Immature natural killer cell (primary cell): ENCODE measurements at places on chromosomes 2 and 18. TPM values are rescaled to one million over a fixed set of nuclear protein-coding genes. Genes with fewer than 3 reads are reported as not detected.

The AP1S3 gene
- not detected for polyA plus RNA-seq

The SLC4A5 gene
- not detected for polyA plus RNA-seq

The CSRNP3 gene
- polyA plus RNA-seq, result not detected

The GALNT13 gene
- polyA plus RNA-seq, result not detected

The CNGA3 gene
- polyA plus RNA-seq, result not detected

The MEMO1 gene
- 35.6 TPM for polyA plus RNA-seq

- H3K4me1 ChIP-seq, result no peaks in the 10 kb centered on the region
- H3K27me3 ChIP-seq, result no peaks in the 10 kb centered on the region
- H3K27ac ChIP-seq, result peak overlapping the region; percentile 26
- no peak overlapping the region for H3K4me3 ChIP-seq
- no peak for DNase-seq
Measured at GRCh38 chr2:84766791-84767190, 114.1 kb downstream of the TRABD2A start.

GRCh38 chr2:180910831-180911665 is 69.4 kb upstream of the UBE2E3 start:
- H3K27me3 ChIP-seq, result peaks cover 2% of the 10 kb centered on the region
- no peak overlapping the region for H3K27ac ChIP-seq
- H3K36me3 ChIP-seq, result no peaks in the 10 kb centered on the region
- no peak overlapping the region for H3K4me3 ChIP-seq
- no peak for DNase-seq
- H3K4me1 ChIP-seq, result no peaks in the 10 kb centered on the region

GRCh38 chr2:85175369-85176299 is 42.4 kb downstream of the TCF7L1 start:
- peaks cover 4% of the 10 kb centered on the region for H3K27me3 ChIP-seq
- H3K36me3 ChIP-seq, result no peaks in the 10 kb centered on the region
- H3K4me3 ChIP-seq, result no peak overlapping the region
- no peak for DNase-seq
- H3K4me1 ChIP-seq, result peaks cover 16% of the 10 kb centered on the region

DNA sequence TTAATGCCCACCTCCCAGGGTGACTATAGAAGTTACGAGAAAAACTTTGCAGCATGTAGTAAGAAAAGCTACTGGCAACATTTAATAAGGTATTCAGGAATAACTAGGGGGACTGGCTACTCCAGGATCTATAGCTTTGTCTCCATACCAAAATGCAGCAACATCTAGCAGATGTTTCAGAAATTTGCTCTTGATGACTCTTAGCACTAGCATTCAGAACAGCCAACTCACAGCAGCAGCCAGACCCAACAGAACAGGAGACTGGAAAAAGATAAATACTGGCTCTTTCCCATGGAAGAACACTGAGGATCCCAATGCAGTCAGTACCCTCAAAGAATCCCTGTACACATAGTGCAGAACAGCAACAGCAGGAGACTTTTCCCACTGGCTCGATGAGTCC is 105.0 kb downstream of the PRKRA start:
- H3K4me3 ChIP-seq, result no peak overlapping the region
- H3K4me1 ChIP-seq, result no peaks in the 10 kb centered on the region
- no peak overlapping the region for H3K27ac ChIP-seq
- H3K27me3 ChIP-seq, result peaks cover 3% of the 10 kb centered on the region

- no peak overlapping the region for H3K4me3 ChIP-seq
- no peak for DNase-seq
- no peaks in the 10 kb centered on the region for H3K4me1 ChIP-seq
Measured at GRCh38 chr2:200274116-200275075, 32.1 kb upstream of the SPATS2L start.

DNA sequence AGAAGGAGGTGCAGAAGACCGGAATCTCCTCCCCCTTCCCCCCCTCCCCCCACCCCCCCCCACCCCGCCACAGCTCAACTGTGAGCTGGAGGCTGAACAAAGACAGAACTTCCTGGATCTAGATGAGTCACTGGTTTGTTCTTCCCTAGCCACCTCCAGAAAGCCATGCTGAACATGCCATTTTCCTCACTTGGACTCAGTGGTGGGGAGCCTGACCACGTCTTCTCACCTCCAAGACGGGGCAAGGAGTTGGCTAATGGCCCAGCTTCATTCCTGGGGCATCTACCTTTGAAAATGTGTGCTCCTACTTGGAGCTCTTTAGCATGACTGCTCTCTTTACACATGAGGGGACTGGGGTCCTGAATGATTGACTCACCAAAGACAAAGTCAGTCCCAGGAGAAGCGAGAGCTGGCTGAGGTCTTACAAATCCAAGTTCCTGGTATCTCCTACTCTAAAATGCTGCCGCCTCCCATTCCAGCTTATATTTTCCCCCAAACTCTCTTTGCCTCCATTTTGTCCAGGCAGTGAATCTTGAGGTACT is 22.6 kb upstream of the FZD5 start:
- H3K4me1 ChIP-seq, result no peaks in the 10 kb centered on the region
- no peak overlapping the region for H3K4me3 ChIP-seq
- no peaks in the 10 kb centered on the region for H3K27me3 ChIP-seq
- peaks cover 4% of the 10 kb centered on the region for H3K36me3 ChIP-seq
- no peak for DNase-seq
- H3K27ac ChIP-seq, result no peak overlapping the region

DNA sequence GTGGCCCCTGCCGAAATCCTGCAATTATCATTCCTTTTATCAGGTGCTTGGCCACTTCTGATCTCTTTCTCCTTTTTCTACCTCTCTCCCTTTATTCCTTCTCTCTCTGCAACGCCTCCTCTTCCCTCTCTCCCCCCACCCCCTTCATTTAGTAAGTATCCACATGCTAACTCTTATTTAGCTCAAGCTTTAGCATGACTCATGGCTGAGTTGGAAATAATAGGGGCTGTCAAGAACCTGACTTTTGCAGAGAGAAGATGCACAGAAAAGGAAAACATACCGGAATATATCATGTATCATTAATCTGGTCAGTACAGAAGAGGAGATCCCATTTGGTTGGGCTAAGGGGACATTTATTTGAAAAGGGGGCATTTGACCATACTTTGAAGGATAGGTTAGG is 33.1 kb downstream of the FAM171B start:
- H3K36me3 ChIP-seq, result no peaks in the 10 kb centered on the region
- no peak overlapping the region for H3K27ac ChIP-seq
- peaks cover 3% of the 10 kb centered on the region for H3K27me3 ChIP-seq
- no peak for DNase-seq
- H3K4me1 ChIP-seq, result no peaks in the 10 kb centered on the region
- no peak overlapping the region for H3K4me3 ChIP-seq

DNA sequence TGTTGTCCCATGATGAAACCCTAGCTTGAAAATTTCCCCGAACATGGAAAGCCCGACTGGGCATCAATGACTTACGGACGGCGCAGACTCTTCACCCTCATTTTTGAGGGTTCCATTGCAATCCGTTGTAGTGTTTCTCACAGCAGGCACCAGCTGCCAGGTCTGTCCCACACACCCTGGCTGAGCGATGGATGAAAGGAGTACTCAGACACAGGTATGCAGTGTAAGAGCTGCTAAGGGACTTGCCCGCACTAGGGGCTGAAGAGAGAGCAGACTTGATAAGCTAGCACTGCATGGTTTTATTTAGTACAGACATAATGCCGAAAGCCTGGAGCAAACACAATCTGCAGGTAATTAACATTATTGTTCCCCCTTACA is 15.8 kb downstream of the DYNAP start:
- no peak overlapping the region for H3K27ac ChIP-seq
- DNase-seq, result no peak
- H3K4me1 ChIP-seq, result no peaks in the 10 kb centered on the region
- peaks cover 1% of the 10 kb centered on the region for H3K27me3 ChIP-seq
- H3K4me3 ChIP-seq, result no peak overlapping the region

DNA sequence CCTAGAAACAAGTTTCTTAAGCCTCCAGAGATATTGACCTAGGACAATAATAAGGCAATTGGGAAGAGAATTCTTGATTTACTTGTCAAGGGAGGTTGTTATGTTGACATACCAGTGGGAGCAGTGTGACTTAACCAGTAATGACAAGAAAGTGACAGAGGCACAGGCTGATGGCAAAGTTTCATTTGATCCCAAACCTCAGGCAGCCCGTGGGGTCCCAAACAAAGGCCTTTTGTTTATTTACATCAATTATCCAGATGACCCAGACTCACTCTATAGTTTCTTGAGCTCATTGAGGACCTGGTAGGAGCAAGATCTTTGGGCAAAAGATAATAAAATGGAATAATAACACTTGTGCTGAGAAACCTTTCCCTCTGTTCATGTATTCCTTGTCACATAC is 336.8 kb downstream of the ARL6IP6 start:
- H3K27me3 ChIP-seq, result no peaks in the 10 kb centered on the region
- no peak overlapping the region for H3K4me3 ChIP-seq
- H3K36me3 ChIP-seq, result no peaks in the 10 kb centered on the region
- H3K27ac ChIP-seq, result no peak overlapping the region
- no peak for DNase-seq

GRCh38 chr2:36477315-36477714 is 120.7 kb downstream of the FEZ2 start:
- peaks cover 88% of the 10 kb centered on the region for H3K36me3 ChIP-seq
- no peak overlapping the region for H3K4me3 ChIP-seq
- H3K27ac ChIP-seq, result no peak overlapping the region
- H3K4me1 ChIP-seq, result no peaks in the 10 kb centered on the region
- no peak for DNase-seq
- H3K27me3 ChIP-seq, result no peaks in the 10 kb centered on the region

DNA sequence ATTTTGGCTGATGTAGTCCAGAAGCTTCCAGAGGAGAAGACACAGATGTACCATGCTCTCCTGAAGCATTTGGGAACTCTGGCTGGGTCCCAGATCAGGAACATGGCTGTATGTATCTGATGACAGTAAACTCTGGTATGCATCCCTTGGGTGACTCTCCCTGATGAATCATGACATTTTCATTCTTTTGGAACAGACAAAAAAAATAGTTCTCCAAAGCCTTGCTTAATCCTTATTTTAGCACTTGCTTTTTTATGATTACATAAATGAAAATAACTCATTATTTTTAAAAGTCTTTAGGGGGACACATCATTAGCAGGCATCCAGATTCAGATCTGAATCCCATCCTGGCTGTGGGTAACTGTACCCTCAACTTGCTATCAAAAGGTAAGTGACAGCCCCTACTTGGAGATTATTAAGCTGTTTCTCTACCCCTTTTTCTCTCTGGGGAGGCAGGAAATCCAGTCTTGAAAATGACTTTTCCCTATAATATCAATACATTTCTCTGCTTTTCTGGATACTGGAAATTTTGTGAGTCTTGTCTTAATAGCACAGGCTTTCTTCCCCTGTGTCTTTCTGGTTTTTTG is 23.3 kb downstream of the AOX1 start:
- no peak overlapping the region for H3K4me3 ChIP-seq
- no peak for DNase-seq
- H3K27ac ChIP-seq, result no peak overlapping the region
- peaks cover 8% of the 10 kb centered on the region for H3K27me3 ChIP-seq
- H3K36me3 ChIP-seq, result no peaks in the 10 kb centered on the region
- H3K4me1 ChIP-seq, result no peaks in the 10 kb centered on the region

- peaks cover 10% of the 10 kb centered on the region for H3K36me3 ChIP-seq
- H3K4me1 ChIP-seq, result peaks cover 62% of the 10 kb centered on the region
- H3K27ac ChIP-seq, result peak overlapping the region; percentile 86
- DNase-seq, result peak; percentile 20
- H3K27me3 ChIP-seq, result no peaks in the 10 kb centered on the region
Measured at GRCh38 chr2:8380026-8380425, 301.8 kb upstream of the ID2 start.

- H3K4me1 ChIP-seq, result peaks cover 7% of the 10 kb centered on the region
- peak; percentile 65 for DNase-seq
- no peak overlapping the region for H3K4me3 ChIP-seq
- no peaks in the 10 kb centered on the region for H3K36me3 ChIP-seq
Measured at GRCh38 chr2:84495539-84496146, 20.7 kb upstream of the DNAH6 start.

DNA sequence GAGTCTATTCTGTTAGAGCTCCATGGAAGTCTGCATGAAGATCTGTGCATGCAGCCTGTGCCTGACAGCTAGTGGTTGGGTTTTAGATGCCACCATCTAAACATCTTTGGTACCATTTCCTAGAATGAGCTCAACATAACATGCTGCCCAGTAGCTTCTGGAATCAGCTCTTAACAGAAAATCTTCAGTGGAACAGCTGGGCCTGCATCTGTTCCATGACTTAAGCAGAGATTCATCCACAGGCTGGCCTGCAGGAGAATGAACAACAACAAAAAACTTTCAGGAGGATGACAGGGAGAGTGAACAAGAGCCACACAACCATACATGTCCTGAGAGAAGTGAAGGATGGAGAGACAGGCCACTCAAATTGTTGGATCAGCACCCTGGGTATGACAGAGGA is 316.6 kb downstream of the RDH14 start:
- no peak for DNase-seq
- no peaks in the 10 kb centered on the region for H3K4me1 ChIP-seq
- H3K36me3 ChIP-seq, result no peaks in the 10 kb centered on the region
- H3K27ac ChIP-seq, result no peak overlapping the region
- H3K4me3 ChIP-seq, result no peak overlapping the region
- no peaks in the 10 kb centered on the region for H3K27me3 ChIP-seq

- H3K36me3 ChIP-seq, result no peaks in the 10 kb centered on the region
- no peak overlapping the region for H3K27ac ChIP-seq
Measured at GRCh38 chr2:167122389-167122788, 234.1 kb downstream of the XIRP2 start.

- H3K4me3 ChIP-seq, result no peak overlapping the region
- DNase-seq, result no peak
- H3K27ac ChIP-seq, result no peak overlapping the region
- peaks cover 7% of the 10 kb centered on the region for H3K27me3 ChIP-seq
- no peaks in the 10 kb centered on the region for H3K4me1 ChIP-seq
Measured at GRCh38 chr18:13319629-13320028, 101.1 kb downstream of the LDLRAD4 start.

GRCh38 chr18:62321201-62321600 is 3.9 kb upstream of the TNFRSF11A start:
- DNase-seq, result no peak
- peaks cover 18% of the 10 kb centered on the region for H3K4me1 ChIP-seq

DNA sequence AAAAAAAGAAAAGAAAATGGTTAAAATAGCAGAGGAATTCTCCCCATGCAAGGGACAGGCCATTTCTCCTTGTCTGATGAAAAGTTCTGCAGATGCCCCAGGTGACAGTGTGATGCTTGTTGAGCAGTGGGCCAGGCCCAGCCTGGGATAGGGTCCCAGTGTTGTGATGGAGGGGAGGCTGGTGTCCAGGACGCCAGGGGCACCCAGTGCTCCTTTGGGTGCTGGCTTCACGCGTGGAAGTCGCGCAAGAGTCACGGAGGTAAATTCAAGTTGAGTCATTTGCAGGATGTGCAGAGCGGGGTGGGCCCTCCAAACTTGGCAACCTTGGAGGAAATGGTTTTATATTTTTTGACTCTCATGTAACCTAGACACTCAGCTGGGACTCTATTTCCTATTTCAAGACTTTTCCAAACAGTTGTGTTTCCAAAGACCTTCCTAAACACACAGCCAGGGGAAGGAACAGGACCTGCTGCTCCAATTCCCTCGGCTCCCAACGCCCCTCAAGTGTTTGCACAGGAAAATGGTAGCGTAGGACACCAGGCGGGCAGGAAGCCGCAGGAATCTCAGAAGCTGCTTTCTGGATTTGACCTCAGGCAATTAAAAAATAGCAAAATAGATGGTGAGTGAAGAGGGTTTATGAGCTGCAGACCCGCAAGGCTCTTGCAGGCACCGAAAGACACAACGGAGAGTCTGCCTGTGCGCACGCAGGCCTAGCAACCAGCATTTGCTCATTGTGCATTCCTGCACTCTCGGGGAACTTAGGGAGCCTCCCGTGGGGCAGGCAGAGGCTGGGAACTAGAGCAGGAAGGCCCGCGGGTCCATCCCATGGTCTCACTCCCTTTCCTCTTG is 107.1 kb upstream of the ODC1 start:
- no peak for DNase-seq
- H3K4me3 ChIP-seq, result no peak overlapping the region
- no peaks in the 10 kb centered on the region for H3K27me3 ChIP-seq
- no peak overlapping the region for H3K27ac ChIP-seq
- H3K36me3 ChIP-seq, result no peaks in the 10 kb centered on the region
- H3K4me1 ChIP-seq, result no peaks in the 10 kb centered on the region
